CD8-positive, alpha-beta memory T cell (primary cell): ENCODE measurements at places on chromosomes 12 and 14.

DNA sequence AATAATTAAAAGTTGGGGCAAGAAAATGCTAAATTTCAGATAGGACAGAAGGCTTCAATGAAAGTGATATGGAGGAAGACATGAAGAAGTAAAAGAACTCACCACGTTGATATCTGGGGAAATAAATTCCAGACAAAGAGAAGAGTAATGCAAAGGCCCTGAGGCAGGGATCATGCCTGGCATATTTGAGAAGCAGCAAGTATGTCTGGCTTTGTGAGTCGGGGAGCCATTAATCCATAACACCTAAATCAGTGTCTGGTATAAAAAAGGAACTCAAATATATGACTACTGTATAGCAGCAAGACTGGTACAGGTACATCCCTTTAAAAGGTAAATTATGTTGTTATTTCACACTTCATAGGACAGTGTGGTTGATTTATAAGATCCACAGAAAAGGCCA lies 16.4 kb downstream of the BAZ1A start:
- H3K36me3 ChIP-seq: peaks cover 3% of the 10 kb centered on the region
- H3K27ac ChIP-seq: no peak overlapping the region
- H3K4me1 ChIP-seq: peaks cover 21% of the 10 kb centered on the region
- no peaks in the 10 kb centered on the region for H3K27me3 ChIP-seq

- peak; percentile 84 for DNase-seq
- H3K4me3 ChIP-seq: peak overlapping the region; percentile 63
- H3K27me3 ChIP-seq: peaks cover 10% of the 10 kb centered on the region
- peaks cover 19% of the 10 kb centered on the region for H3K4me1 ChIP-seq
- H3K36me3 ChIP-seq: no peaks in the 10 kb centered on the region
These were observed 21.2 kb upstream of the RNASE4 start for GRCh38 chr14:20662968-20663732.

DNA sequence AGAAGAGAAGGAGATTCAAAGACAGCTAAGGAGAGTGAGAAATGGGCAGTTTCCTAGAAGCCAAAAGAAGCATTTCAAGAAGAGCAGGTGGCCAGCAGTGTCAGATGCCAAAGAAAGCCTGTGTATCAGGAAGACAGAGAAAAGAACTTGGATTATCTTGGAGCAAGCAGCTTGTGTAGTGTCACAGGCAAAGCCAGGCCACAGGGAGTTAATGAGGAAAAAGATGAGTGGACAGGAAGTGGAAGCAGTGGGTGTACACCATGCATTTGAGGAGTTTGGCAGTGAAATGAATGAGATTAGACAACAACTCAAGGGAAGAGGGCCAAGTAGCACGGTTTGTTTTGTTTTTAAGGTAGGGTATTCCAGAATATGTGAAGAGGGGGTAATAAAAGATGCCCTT lies 5.6 kb upstream of the MYH7 start:
- H3K36me3 ChIP-seq: no peaks in the 10 kb centered on the region
- no peaks in the 10 kb centered on the region for H3K4me1 ChIP-seq
- DNase-seq: no peak
- H3K4me3 ChIP-seq: no peak overlapping the region
- no peaks in the 10 kb centered on the region for H3K27me3 ChIP-seq
- no peak overlapping the region for H3K27ac ChIP-seq

DNA sequence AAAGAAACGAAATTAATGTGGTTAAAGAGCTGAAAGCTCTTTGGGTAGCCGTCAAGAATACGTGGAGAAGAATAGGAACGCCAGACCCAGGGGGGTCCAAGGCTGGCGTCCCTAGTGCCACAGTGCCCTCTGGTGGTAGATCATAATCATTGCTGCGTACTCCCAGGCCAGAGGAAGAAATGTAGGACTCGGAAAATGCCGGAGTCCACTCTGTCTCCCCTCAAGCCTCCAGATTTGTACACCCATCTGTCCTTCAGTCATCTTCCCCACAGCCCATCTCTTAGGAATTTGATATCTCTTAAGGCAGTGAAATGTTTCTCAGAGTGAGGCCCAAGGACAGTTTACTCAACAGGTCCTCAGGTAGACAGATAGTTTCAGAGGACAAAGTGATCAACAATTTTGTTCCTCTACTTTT lies 25.4 kb upstream of the PLEKHG6 start:
- no peaks in the 10 kb centered on the region for H3K27me3 ChIP-seq
- H3K4me1 ChIP-seq: no peaks in the 10 kb centered on the region
- no peaks in the 10 kb centered on the region for H3K36me3 ChIP-seq
- no peak overlapping the region for H3K27ac ChIP-seq
- H3K4me3 ChIP-seq: no peak overlapping the region

GRCh38 chr12:5864301-5864700 lies 80.8 kb downstream of the ANO2 start:
- H3K4me3 ChIP-seq: no peak overlapping the region
- no peaks in the 10 kb centered on the region for H3K27me3 ChIP-seq
- no peaks in the 10 kb centered on the region for H3K36me3 ChIP-seq
- no peaks in the 10 kb centered on the region for H3K4me1 ChIP-seq
- no peak overlapping the region for H3K27ac ChIP-seq

DNA sequence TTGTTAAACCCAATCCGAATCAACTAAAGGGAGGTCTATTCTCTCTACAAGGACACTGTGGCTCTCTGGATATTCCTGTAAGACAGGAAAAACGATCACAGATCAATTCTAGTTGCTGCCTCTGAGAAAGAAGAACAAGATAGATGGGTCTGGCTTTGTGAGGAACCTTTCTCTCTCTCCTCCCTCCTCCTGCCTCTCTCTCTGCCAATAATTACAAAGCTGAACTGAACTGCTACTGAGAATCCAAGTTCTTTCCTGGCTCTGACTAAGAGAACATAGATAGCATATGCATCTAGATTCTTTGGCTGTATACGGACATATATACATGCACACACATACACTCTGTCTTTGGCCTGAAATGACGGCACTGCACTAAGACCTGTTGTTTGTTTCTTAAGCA lies 27.6 kb downstream of the ETV6 start:
- H3K27me3 ChIP-seq: no peaks in the 10 kb centered on the region
- no peak overlapping the region for H3K4me3 ChIP-seq
- H3K36me3 ChIP-seq: no peaks in the 10 kb centered on the region
- H3K27ac ChIP-seq: no peak overlapping the region
